ENCODE measurements at places on chromosomes 12 and 14.

- DNase-seq: no peak
Observed at GRCh38 chr12:8508223-8508622, 5.1 kb upstream of the CLEC4D start.

- no peak for DNase-seq
Observed at GRCh38 chr12:10900972-10901371, 8.4 kb downstream of the TAS2R13 start.

GRCh38 chr12:97435153-97435552 lies 27.5 kb upstream of the RMST start:
- no peak for DNase-seq

GRCh38 chr12:5332551-5332950 lies 99.4 kb upstream of the NTF3 start:
- DNase-seq: no peak

DNA sequence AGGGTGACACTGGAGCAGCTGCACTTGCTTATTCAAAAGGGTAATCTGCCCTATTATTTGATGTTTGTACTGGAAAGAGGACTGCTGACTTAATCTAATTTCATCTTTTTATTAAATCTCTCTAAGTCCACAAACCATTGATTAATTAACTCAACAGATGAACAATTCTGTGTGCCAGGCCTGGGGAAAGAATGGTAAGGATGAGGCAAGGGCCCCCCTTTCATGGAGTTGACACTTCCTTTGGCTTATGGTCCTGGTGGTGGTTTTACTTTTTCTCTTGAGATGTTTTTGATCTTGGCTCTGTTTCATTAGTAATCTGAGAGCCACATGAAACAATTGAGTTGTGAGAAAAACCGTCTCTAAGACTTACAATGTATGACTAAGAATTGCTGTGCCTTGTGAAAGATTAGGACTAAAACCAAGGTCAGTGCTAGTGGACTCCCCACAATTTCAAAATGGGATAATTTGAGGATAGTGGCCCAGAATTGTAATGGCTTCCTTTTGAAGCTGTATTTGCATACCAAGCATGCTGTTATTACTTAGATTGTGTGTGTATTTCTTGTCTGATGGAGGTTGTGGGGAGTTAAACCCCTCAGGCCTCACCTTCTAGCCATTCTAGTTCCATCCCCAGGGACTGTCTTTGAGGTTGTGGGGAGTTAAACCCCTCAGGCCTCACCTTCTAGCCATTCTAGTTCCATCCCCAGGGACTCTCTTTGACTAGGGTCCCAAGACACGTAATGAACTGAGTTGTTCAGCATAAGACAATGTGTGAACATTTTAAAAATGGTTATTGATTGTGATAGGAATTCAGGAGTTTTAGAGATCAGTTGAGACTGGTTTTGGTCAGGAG lies 52.5 kb upstream of the EVL start:
- DNase-seq: no peak

DNA sequence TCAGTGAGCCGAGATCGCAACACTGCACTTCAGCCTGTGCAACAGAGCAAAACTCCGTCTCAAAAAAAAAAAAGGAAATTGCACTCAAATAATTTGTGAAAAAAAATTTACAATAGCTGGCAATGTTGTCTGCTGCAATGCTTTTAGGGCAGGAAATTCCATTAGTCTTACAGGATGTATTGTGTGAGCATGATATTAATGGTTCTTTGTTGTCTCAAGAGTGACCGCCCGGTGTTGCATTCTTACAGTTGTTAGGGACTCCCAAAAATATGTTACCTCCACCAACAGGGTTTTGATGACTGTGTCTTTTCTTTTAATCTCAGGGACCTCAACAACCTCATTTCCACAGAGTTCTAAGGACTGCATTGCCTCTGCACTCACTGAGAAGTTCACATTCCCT lies 44.8 kb downstream of the PZP start:
- DNase-seq: no peak

- peak; percentile 17 for DNase-seq
Observed at GRCh38 chr14:59161561-59162175, 26.8 kb upstream of the DAAM1 start.

DNA sequence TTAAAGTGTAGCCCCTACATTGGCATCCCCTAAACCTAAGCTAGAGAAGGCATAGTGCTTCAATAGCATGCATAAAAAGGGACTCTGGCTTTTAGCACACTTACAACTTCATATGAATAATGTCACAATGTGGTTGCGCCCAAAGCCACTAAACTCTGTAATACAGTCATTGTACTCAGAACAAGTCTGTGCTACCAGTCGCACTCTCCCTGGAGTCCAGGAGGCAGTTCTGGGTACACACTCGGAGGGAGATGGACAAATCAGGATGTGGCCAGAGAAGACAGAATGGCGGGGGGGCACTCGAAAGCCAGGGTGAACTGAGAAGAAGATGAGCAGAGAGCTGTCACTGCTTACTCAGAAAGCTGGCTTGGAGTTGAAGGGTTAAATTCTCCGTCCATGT lies 10.6 kb downstream of the SAMD4A start:
- DNase-seq: no peak

- DNase-seq: no peak
Observed at GRCh38 chr12:66600903-66601302, 78.0 kb downstream of the GRIP1 start.

DNA sequence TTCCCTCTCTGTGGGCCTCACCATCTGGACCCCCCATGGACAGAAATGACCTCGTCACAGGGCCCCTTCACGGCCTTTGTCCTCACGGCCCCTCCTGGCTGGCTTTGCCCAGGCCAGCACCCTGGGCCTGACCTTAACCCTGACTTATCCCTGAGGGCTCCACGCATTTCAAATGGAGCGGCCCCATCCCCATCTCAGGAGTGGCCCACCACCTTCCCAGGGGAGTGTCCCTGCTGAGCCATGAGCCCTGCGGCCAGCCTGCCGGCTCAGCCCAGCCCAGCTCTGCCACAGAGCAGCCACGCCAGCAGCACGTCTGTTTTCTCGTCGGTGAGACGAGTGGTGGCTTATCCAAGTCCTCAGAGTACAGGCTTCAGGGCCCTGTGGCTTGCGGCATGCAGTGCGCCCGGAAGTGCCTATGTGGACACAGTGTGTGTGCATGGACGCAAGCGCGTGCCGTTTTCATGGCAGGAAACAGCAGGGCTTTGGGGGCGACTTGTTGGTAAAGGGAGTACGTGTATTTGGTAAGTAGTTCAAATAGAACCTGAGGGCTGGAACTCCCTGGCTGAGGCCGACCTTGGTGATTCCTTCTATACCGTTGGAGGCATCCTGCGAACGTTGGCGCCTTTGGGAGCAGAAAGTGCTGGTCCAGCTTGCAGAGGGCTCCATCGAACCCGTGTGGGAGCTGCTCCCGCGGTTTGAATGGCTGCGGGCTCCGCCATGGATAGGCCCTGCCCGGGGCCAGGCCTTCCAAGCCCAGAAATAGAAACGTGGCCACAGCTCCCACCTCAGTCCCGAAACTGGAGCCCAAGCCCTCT lies 52.1 kb downstream of the LRCOL1 start:
- no peak for DNase-seq

- DNase-seq: no peak
Observed at GRCh38 chr12:130281153-130281799, 56.4 kb upstream of the PIWIL1 start.

GRCh38 chr12:56213878-56214277 lies 7.8 kb downstream of the RNF41 start:
- DNase-seq: no peak

DNA sequence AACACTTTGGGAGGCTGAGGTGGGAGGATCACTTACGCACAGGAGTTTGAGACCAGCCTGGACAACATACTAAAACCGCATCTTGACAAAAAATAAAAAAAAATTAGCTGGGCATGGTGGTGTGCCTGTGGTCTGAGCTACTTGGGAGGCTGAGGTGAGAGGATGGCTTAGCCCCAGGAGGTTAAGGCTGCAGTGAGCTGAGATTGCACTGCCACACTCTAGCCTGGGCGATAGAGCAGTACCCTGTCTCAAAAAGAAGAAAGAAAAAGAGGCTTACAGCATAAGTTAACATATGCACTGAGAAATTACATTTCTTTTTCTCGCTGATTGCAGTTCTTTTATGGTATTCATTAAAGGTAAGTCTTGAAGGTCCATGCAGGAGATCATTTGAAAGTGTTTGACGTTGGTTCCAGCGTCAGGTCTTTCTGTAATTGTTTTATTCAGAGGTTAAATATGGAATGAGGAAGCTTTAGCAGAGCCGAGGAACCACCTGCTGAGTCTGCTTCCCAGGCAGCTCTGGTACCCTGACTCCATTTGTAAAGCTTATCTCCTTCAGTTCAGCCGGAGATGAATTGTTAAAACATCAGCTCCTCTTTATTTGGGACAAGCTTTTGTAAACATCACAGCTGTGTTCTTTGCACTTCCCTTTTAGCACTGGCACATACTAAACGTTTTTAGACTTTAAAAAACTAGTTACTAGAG lies 18.5 kb downstream of the SFSWAP start:
- DNase-seq: no peak

DNA sequence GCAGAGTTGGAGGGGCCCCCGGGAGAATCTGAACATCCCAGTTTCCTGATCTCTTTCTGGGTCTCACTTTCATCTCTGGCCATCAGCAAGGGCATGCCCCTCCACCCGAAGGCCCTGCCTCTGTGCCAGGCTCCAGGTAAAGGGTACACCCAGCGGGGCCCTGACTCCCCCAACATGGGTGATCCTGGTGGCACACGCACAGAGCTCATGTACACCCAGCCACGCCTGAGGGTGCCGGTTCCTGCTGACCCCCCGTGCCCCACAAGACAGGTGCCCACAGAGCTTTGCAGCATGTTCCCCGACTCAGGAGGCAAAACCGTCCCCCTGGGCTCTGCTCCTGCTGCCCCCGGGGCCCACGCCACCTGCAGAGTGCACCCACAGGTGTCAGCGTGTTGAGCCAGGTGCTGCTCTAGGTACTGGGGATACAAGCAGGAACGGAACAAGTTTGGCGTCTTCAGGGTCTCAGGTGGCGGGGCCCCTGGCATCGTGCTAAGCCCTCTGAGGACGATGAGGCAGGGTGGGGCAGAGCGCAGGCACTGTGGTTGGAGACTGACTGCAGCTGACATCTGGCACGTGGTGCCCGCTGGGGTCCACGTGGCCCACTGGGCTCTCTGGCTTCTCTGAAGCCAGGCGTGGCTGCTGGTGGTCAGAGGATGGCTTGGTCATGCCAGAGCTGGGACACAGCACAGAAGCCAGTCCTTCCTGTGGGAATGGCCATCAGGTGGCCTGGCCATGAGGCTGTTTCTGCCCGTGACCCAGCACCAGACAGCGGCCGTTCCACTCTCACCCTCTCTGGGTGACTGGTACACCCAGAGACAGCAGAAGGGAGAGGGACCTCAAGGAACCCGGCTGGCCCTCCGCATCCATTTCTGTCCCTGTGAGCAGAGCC lies 13.8 kb downstream of the BAG5 start:
- no peak for DNase-seq

- DNase-seq: no peak
Observed at GRCh38 chr12:116524964-116525379, 34.2 kb upstream of the MAP1LC3B2 start.

GRCh38 chr12:98446682-98447081 lies 68.7 kb upstream of the TMPO start:
- no peak for DNase-seq

Measured in amygdala (tissue), 56 donors.